ENCODE measurements at places on chromosomes 1 and 21.

GRCh38 chr1:60008500-60008899 is 65.1 kb downstream of the C1orf87 start:
- DNase-seq = no peak

GRCh38 chr1:114137497-114137896 is 16.2 kb downstream of the SYT6 start:
- no peak for DNase-seq

GRCh38 chr1:180524915-180525714 is 22.7 kb upstream of the ACBD6 start:
- DNase-seq = no peak

- no peak for DNase-seq
These were observed 131.6 kb downstream of the DMRTB1 start for GRCh38 chr1:53590531-53591515.

DNA sequence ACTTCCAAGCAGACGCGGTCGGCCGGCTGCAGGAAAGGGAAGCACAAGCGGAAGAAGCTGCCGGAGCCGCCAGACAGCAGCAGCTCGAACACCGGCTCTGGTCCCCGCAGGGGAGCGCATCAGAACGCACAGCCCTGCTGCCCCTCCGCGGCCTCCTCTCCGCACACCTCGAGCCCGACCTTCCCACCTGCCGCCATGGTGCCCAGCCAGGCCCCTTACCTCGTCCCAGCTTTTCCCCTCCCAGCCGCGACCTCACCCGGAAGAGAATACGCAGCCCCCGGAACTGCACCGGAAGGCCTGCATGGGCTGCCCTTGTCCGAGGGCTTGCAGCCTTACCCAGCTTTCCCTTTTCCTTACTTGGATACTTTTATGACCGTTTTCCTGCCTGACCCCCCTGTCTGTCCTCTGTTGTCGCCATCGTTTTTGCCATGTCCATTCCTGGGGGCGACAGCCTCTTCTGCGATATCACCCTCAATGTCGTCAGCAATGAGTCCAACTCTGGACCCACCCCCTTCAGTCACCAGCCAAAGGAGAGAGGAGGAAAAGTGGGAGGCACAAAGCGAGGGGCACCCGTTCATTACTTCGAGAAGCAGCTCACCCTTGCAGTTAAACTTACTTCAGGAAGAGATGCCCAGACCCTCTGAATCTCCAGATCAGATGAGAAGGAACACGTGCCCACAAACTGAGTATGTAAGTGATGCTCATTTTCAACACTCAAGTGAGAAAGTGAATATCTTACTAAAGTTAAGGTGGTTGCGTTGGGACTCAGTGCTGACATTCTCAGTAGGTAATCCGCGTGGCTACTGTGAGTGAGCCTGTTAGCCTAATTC is 25.5 kb downstream of the UTS2 start:
- DNase-seq = no peak

DNA sequence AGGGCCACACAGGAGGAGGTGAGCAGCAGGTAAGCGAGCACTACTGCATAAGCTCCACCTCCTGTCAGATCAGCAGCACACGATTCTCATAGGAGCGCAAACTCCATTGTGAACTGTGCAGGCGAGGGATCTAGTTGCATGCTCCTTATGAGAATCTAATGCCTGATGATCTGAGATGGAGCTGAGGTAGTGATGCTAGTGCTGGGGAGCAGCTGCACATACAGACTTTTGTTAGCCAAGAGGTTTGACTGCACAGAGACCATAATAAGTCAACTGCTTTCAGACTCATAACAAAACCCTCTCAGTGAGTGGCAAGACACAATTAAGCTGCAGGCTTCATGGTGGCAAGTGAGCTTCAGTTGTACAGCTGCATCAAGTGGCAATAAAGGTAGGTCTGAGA is 83.4 kb downstream of the PSMG1 start:
- DNase-seq = no peak

GRCh38 chr1:168466714-168467131 is 77.1 kb downstream of the XCL2 start:
- DNase-seq = no peak

DNA sequence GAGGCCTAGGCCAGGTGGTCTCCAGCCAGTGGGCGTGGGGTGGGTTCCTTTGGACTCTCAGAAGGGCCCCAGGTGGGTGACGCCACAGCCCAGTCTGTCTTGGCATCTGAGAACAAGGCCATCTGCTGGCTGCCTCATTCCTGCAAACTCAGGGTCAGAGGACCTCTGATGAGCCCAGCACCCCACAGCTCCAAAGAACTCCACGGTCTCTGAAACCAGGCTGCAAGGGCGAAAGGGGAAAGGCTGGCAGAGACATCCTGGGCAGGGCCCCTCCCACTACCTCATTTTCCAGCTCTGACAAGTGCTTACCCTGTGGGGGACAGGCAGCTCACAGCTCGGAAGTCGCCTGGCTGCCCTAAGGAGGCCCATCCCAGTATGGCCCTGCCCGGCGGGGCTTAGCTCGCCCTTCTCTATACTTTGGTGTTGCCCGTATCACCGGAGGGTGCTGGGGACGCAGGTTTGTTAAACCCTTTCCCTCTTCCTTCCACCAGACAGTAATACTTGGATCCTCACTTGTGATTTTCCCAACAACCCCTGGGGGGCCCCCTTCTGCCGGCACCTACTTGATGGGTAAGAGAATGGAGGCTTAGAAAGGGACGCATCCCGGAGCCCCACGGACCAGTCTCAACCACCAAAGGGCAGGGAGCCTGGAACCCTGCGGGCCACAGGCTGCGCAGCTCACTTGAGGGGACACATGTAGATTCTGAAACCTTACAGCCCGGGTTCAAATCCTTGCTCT is 10.9 kb upstream of the EDN2 start:
- no peak for DNase-seq

GRCh38 chr1:56645677-56646305 is 677 bp downstream of the PRKAA2 start:
- DNase-seq = no peak

- no peak for DNase-seq
These were observed 41.2 kb downstream of the SLC25A24 start for GRCh38 chr1:108158893-108159453.

GRCh38 chr21:36980280-36981048 is 14.0 kb upstream of the HLCS start:
- DNase-seq = no peak

DNA sequence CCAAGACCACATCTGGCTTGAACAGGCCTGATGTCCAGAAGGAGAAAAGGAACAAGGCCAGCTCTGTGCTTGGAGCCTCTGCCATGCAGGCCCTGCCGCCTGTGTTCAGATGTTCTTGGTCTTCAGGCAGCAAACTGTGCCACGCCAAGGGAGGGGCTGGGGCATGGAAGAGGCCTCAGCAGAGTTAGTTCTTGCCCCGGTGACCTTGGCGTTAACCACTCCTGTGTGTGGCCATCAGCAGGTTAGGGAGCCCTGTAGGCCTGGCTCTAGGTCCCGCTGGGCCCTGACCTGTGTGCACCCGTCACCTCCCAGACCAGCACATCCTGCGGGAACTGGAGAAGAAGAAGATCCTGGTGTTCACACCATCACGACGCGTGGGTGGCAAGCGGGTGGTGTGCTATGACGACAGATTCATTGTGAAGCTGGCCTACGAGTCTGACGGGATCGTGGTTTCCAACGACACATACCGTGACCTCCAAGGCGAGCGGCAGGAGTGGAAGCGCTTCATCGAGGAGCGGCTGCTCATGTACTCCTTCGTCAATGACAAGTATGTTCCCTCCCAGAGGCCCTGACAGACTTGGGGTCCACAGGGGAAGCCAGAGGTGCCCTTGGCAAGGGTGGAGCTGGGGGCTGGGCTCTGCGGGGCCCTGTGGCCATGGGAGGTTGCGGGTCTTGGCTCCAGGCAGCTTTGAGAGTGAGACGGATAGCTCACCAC is 7.1 kb downstream of the ZC3H12A start:
- no peak for DNase-seq

- no peak for DNase-seq
These were observed 2.6 kb downstream of the EFHD2 start for GRCh38 chr1:15412175-15412800.

DNA sequence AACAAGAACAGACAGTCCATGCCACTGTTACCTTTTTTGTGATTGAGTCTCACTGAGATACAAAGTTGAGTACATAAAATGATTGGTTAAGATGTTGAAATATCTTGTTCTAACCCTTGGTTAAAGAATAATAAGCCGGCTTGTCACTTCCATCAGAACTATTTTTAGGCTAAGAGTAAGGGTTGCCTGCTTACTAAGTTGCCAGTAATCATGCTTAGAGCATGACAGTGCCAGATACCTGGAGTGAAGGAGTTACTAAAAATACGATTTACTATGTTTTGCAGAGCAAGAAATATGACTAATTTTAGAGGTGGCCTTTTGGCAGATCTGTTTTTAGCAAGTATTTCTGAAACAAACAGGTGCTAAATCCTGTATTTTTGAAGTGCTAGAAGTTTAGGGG is 6.0 kb downstream of the HUNK start:
- DNase-seq = no peak

DNA sequence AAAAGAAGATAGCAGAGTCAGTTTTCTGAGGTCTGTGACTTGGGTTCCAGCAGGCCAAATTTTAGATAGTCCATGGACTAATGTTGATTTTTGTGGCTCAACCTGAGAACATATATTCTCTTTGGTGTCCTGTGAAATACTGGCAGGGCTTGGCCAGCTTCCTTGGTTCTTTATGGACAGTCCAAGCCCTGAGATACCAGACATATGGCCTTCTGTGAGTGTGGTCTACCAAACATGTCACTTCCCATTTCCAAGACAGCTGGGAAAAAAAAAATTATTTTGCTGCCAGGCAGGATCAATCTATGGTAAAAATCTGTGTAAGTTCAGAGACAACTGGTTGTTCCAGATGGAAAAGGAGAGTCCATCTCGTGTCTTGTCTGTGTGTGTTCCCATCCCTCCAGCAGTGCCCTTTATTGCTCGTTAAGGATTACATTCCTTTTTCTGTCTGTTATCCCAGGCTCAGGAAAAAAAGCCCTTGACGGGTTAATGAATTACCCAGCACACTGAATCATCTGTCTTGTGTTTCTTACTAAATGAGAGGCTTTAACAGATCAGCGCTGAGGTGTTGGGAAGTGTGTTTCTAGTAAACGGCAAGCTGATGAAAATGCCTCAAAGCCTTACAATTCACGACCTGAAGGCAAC is 33.4 kb upstream of the XPR1 start:
- no peak for DNase-seq

DNA sequence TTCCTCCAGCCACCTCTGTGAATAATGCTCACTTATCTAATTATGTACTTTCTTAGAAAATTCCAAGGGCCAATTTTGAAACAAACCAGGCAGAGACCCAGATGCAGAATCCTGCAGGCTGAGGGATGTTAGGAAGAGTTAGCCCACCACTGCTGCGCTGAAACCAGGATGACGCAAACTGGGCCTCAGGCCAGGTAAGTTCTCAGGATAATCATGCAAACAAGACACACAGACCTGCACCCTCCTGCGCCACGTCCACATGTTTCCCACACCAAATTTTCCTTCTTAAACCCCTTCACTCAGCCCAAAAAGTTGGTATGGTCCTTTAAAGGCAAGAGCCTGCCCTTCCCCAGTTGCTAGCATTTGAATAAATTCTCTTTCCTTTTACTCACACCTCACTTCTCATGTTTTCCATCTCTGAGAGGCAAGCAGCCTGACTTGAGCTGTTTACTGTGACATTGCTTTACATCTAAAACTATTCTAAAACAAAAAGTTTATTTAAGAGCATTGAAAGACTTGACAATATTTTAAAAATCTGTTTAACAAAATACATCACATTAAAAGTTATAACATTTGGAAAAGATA is 887.1 kb downstream of the LRRIQ3 start:
- no peak for DNase-seq

- DNase-seq = no peak
These were observed 471.4 kb downstream of the PTBP2 start for GRCh38 chr1:97192872-97193572.

DNA sequence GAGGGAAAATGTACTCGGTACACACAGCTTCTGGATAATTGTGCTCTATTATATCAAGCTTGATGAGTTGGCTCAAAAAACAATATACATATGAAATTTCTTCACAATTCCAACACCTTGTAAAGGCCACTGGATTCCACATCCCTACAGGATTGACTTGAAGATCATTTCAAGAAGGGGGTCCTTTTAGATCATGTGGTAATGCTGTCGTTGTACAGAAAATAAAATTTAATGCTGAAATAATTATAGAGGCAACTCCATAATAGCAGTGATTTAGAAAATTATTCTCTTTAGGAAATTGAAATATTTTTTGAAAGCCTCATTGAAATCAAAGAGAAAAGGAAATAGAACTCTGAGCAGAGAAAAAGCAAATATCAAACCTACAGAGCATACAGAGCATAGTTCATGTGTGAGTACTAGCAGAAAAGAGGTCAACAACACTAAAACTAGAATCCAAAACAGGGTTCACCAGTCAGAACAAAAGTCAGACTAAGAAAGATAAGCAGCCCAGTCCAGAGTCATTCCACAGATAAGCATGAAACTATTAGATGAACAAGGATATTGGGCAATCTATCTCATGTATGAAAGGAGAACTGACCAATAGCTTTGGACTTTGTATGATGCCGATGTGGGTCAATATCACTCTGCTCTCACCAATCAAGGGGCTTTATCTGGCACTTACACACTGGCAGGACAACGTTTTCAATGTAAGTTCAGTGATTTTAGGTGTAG is 79.5 kb upstream of the PALMD start:
- DNase-seq = no peak

- no peak for DNase-seq
These were observed 3.1 kb upstream of the SRP9 start for GRCh38 chr1:225774281-225775147.

DNA sequence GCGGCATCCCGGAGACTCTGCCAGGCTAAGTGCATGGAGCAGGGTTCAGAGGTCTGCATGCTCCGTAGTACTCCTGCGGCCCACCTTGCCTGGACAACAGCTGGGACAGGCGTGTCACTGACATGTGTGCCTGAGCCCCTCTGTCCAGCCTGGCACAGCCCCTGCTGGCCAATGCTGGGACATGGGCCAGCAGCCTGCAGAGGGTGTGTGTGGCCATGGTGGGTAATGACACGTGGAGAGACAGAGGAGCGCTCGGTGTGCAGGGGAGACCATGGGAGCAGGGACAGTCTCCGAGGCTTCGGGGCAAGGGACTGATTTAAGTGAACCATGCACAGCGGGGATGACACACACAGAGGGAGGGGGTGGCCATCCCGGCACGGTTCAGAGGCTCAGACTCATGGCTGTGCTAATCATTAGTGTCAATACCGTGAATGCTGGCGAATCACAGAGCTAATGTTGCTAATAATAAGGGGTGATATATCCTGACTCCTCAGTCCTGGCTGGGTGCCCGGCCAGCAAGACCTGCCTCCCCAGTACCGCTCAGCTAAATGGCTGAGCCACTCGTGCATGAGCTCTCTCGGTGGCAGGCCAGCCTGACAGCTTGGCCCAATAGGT is 41.5 kb downstream of the IGSF21 start:
- DNase-seq = no peak
